Vagina (tissue), 2 donors: ENCODE measurements at places on chromosomes 5 and 9. TPM values are rescaled to one million over a fixed set of nuclear protein-coding genes. Genes with fewer than 3 reads are reported as not detected.
A peak's percentile ranks its signal among the peaks of the same experiment; 100 is the strongest.

DNA sequence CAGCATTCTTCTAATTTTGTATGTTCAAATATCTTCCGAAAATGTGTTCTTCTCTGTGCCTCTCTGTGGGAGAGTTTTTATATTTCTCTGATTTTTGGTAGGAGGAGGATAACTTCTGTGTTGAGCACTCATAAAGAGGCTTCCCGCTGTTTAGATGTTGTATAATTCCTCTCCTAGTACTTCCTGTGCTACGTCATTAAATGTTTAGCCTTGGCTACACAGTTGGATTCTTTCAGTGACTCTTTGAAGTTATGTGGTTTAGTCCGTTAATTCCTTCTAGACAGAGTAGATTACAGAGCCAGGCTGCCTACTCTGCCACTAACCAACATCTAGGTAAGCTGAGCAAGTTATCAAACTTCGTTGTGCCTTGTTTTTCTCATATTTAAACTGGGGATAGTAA lies 302.6 kb downstream of the OSTF1 start:
- no peaks in the 10 kb centered on the region for H3K36me3 ChIP-seq
- no peak overlapping the region for H3K4me3 ChIP-seq
- H3K4me1 ChIP-seq = peaks cover 7% of the 10 kb centered on the region
- no peak overlapping the region for H3K27ac ChIP-seq
- DNase-seq = no peak
- H3K27me3 ChIP-seq = no peaks in the 10 kb centered on the region

GRCh38 chr5:8226148-8226547 lies 357.2 kb downstream of the MTRR start:
- no peaks in the 10 kb centered on the region for H3K27me3 ChIP-seq
- no peaks in the 10 kb centered on the region for H3K4me1 ChIP-seq
- no peak overlapping the region for H3K27ac ChIP-seq
- H3K4me3 ChIP-seq = no peak overlapping the region
- H3K36me3 ChIP-seq = no peaks in the 10 kb centered on the region

DNA sequence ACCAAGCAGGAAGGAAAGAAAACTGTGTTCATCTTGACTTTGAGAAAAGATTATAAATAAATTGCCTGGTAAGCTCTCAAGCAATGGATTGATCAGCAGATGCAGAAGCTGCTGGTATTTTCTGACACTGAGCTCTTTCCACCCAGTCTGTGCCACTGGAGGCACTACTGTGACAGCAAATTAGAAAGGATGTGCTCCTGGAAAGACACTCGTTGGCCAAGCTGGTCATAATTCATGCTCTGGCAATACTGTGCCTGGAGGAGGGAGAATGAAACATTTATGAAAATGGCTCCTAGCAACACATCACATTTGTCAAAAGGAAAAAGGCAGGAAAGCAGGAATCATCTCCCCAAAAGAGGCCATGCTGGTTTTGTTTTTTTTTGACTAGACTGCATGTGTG lies 84.2 kb downstream of the CAVIN4 start:
- H3K27me3 ChIP-seq = no peaks in the 10 kb centered on the region
- H3K27ac ChIP-seq = no peak overlapping the region
- DNase-seq = no peak
- no peaks in the 10 kb centered on the region for H3K36me3 ChIP-seq
- H3K4me3 ChIP-seq = no peak overlapping the region
- no peaks in the 10 kb centered on the region for H3K4me1 ChIP-seq

The GRIA1 gene
- not detected for total RNA-seq

- no peaks in the 10 kb centered on the region for H3K27me3 ChIP-seq
- no peak for DNase-seq
- no peaks in the 10 kb centered on the region for H3K4me1 ChIP-seq
- no peak overlapping the region for H3K27ac ChIP-seq
- no peak overlapping the region for H3K4me3 ChIP-seq
These were observed 27.1 kb upstream of the PRR16 start for GRCh38 chr5:120436996-120437395.

The CRB2 gene
- total RNA-seq = not detected

The MAMDC2 gene
- total RNA-seq = 38.5 TPM

The DNAH5 gene
- 0.49 TPM for total RNA-seq

The SIL1 gene
- total RNA-seq = 35.6 TPM

GRCh38 chr5:9644630-9645029 lies 14.5 kb upstream of the TAS2R1 start:
- no peak overlapping the region for H3K4me3 ChIP-seq
- no peaks in the 10 kb centered on the region for H3K4me1 ChIP-seq
- H3K36me3 ChIP-seq = no peaks in the 10 kb centered on the region
- H3K27ac ChIP-seq = no peak overlapping the region
- H3K27me3 ChIP-seq = no peaks in the 10 kb centered on the region

The OR13C2 gene
- total RNA-seq = not detected

The IGFBPL1 gene
- total RNA-seq = not detected

The KLF9 gene
- total RNA-seq = 98.5 TPM

The GPR150 gene
- 1.7 TPM for total RNA-seq

- no peaks in the 10 kb centered on the region for H3K27me3 ChIP-seq
- H3K4me1 ChIP-seq = no peaks in the 10 kb centered on the region
- H3K27ac ChIP-seq = no peak within 1 kb of the TSS
- peak within 1 kb of the TSS; percentile 44 for H3K4me3 ChIP-seq
These were observed at the start of gene RANBP17 for GRCh38 chr5:170861917-170862766. RANBP17 (plus strand) TSS chr5:170862018.

- H3K36me3 ChIP-seq = no peaks in the 10 kb centered on the region
- no peak overlapping the region for H3K27ac ChIP-seq
- peaks cover 32% of the 10 kb centered on the region for H3K4me1 ChIP-seq
- no peak for DNase-seq
These were observed 388.8 kb downstream of the KDM4C start for GRCh38 chr9:7146582-7146981.

The FBXL7 gene
- total RNA-seq = 21.1 TPM

The P4HA2 gene
- 42.0 TPM for total RNA-seq

The FBP2 gene
- total RNA-seq = not detected

DNA sequence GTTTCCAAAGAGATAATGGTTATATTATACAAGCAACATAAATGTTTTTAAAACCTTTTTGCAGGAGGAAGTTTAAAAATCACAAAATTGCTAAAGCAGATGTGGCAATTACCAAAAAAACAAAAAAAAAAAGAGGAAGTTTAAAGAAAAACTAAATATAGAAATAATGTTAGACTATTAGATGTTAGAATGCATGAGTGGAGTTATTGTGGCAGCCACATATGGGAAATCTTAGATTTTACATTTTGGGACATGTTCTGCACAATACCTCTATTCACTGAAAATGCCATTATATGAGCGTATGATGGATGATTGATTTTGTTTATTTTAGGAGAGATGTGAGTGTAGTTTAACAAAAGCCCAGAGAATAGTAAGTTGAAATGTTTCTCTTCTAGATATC lies 31.2 kb upstream of the DTWD2 start:
- DNase-seq = no peak
- H3K4me1 ChIP-seq = no peaks in the 10 kb centered on the region
- H3K27ac ChIP-seq = no peak overlapping the region
- no peaks in the 10 kb centered on the region for H3K36me3 ChIP-seq

The C9orf50 gene
- total RNA-seq = not detected

DNA sequence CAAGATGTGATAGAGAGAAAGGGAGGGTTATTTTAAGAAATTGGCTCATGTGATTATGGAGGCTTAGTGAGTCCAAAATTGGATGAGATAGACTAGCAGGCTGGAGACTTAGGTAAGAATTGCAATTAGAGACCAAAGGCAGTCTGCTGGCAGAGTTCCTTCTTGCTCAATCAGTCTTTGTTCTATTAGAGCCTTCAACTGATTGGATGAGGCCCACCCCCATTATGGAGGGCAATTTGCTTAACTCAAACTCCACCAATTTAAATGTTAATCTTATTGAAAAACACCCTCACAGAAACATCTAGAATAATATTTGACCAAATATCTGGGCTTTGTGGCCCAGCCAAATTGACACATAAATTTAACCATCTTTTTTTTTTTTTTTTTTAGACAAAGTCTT lies 23.9 kb upstream of the TPD52L3 start:
- H3K27me3 ChIP-seq = no peaks in the 10 kb centered on the region
- no peak for DNase-seq
- no peak overlapping the region for H3K27ac ChIP-seq
- H3K36me3 ChIP-seq = no peaks in the 10 kb centered on the region

- H3K36me3 ChIP-seq = no peaks in the 10 kb centered on the region
- peak overlapping the region; percentile 35 for H3K27ac ChIP-seq
- no peak for DNase-seq
These were observed 45.1 kb downstream of the GARNL3 start for GRCh38 chr9:127309715-127310114.

- DNase-seq = no peak
- H3K36me3 ChIP-seq = no peaks in the 10 kb centered on the region
- no peak overlapping the region for H3K4me3 ChIP-seq
- H3K27me3 ChIP-seq = no peaks in the 10 kb centered on the region
These were observed 171.4 kb downstream of the MCTP1 start for GRCh38 chr5:95113489-95113888.

DNA sequence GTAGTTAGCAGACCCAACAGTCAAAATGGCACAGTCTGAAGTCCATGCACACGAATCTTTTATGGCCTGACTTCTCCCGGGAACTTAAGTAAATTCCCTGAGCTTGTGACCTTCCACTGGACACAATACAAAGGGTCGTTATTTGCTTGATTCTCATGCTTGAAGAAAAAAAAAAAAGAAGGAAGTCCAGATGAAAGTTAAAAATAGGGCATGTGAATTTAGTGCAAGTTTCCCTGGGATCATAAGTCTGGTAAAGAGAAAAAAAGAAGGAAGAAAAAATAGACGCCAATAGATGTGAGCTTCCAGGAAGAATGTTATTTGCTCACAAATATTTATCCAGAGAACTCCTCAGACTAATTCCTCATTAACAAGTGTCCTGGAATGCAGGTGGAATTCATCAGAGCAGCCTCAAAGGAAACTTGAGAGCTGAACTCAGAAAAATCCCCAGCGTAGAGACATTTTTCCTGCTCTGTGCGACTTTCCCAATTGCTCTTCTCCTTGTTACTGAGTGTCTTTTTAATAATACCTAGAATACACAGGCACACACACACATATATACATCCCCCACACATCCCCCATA lies 616.3 kb downstream of the EBF1 start:
- DNase-seq = no peak
- H3K4me3 ChIP-seq = no peak overlapping the region
- H3K27ac ChIP-seq = peak overlapping the region; percentile 57
- no peaks in the 10 kb centered on the region for H3K36me3 ChIP-seq

The BAAT gene
- not detected for total RNA-seq

- no peak for DNase-seq
- no peaks in the 10 kb centered on the region for H3K27me3 ChIP-seq
- H3K4me3 ChIP-seq = no peak overlapping the region
- peaks cover 7% of the 10 kb centered on the region for H3K4me1 ChIP-seq
- H3K27ac ChIP-seq = no peak overlapping the region
- no peaks in the 10 kb centered on the region for H3K36me3 ChIP-seq
These were observed 105.2 kb downstream of the GNAQ start for GRCh38 chr9:77926371-77926878.

The DRD1 gene
- total RNA-seq = not detected

- H3K36me3 ChIP-seq = no peaks in the 10 kb centered on the region
- H3K4me3 ChIP-seq = peak overlapping the region; percentile 58
- no peak for DNase-seq
- peak overlapping the region; percentile 93 for H3K27ac ChIP-seq
- H3K27me3 ChIP-seq = no peaks in the 10 kb centered on the region
These were observed 1.2 kb upstream of the GRK6 start for GRCh38 chr5:177425196-177425800.

GRCh38 chr9:98468567-98469239 lies 213.3 kb upstream of the TBC1D2 start:
- no peaks in the 10 kb centered on the region for H3K27me3 ChIP-seq
- no peaks in the 10 kb centered on the region for H3K4me1 ChIP-seq
- no peak overlapping the region for H3K27ac ChIP-seq
- no peak overlapping the region for H3K4me3 ChIP-seq

DNA sequence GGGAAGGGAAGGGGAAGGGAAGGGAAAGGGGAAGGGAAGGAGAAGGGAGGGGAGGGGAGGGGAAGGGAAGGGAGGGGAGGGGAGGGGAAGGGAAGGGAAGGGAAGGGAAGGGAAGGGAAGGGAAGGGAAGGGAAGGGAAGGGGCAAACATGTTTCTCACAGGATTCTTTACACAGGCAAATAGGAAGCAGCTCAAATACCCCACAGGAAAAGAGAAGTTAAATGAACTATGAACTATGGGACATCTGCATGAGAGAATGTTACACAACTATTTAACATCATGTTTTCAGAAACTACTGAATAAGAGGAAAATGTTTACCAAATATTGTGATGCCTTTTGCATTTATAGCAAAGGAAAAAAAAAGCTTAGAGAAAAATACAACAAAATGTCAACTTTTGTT lies 125.4 kb upstream of the SLC30A5 start:
- DNase-seq = no peak
- no peaks in the 10 kb centered on the region for H3K27me3 ChIP-seq
- H3K4me1 ChIP-seq = no peaks in the 10 kb centered on the region
- no peak overlapping the region for H3K4me3 ChIP-seq
- H3K36me3 ChIP-seq = no peaks in the 10 kb centered on the region

GRCh38 chr5:139383993-139384590 lies 995 bp upstream of the SLC23A1 start:
- no peak for DNase-seq
- H3K4me1 ChIP-seq = peaks cover 38% of the 10 kb centered on the region
- H3K27me3 ChIP-seq = no peaks in the 10 kb centered on the region
- H3K4me3 ChIP-seq = no peak overlapping the region

The SPTLC1 gene
- 68.5 TPM for total RNA-seq

The CHSY3 gene
- 3.9 TPM for total RNA-seq

DNA sequence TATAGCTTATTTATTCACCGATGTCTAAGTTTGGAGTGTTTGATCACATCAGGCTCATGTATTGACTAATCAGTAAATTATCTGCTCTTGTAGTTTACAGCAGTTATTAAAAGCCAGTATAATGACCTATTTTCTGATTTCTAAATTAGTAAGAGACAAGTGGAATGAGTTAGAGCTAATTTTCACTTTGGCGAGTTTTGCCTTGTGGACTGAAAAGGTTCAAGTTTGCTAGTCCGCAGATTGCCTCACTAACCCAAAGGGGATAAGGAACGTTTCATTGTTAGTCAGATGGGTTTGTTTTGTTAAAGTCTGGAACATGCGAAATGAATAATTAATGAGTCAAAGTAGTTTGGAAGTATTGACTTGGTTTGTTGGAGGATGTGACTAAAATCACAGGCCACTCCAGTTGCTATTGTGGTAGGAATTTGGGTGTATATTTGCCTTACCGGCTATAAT lies 40.1 kb downstream of the SMARCA2 start:
- DNase-seq = no peak
- no peaks in the 10 kb centered on the region for H3K27me3 ChIP-seq
- H3K36me3 ChIP-seq = no peaks in the 10 kb centered on the region
- H3K4me1 ChIP-seq = no peaks in the 10 kb centered on the region
- no peak overlapping the region for H3K4me3 ChIP-seq
- H3K27ac ChIP-seq = no peak overlapping the region

DNA sequence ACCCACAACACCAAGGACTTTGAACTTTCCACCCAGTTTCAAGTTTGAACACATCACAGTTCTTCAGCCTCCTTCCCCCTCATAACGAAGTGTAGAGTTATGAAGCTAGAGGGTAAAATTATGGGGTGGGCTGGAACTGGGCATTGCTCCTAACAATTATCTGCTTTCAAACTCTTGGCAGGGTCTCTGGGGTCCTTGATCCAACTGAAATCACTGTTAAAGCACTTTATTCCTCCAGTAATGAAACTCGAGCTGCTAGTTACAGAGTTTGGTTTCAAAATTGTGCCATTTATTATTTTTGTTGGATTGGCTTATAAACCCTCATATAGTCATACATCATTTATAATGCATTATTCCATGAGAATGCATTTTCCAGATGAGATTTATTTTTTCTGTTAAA lies 158.5 kb downstream of the RGS3 start:
- no peak overlapping the region for H3K4me3 ChIP-seq
- DNase-seq = no peak
- H3K27ac ChIP-seq = peak overlapping the region; percentile 90

- peaks cover 19% of the 10 kb centered on the region for H3K4me1 ChIP-seq
- peaks cover 4% of the 10 kb centered on the region for H3K27me3 ChIP-seq
- no peak overlapping the region for H3K27ac ChIP-seq
- H3K36me3 ChIP-seq = no peaks in the 10 kb centered on the region
These were observed 35.5 kb downstream of the KCTD16 start for GRCh38 chr5:144206141-144206540.
